ENCODE measurements at places on chromosomes 1 and 21. TPM values are rescaled to one million over a fixed set of nuclear protein-coding genes. Genes with fewer than 3 reads are reported as not detected.

DNA sequence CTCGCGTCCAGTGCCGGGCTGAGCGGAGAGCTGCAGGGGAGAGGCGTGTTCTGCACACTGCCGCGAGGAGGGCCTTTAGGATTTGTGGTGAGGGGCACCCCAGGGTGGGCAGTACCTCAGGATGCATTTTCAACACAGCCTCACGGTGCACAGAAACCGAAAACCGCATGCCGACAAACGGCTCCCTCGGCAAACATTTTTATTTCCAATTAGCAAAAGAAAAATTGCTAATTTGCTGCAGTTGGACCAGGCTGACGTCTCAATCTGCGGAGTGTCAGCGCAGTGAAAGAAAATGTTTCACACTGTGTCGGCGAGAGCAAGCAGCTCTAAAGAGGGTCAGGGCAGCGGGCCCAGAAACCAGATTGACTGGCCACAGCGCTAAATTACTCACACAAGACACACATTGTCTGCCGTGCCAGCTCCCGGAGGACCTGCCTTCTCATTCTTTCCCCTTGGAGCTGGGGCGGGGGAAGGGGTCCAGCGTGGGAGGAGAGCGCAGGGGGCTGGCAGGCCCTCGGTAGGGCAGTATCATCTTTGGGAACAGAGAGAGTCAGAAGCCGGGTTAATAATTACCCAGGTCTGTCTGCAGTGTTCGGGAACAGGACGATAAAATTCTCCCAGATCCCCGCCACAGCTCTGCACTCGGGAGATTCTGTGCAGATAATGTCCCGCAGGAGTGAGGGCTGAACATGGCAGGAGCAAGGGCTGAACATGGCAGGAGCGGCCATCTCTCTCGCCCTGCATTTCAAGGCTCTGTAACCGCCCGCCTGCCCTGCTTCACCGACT is 150.2 kb downstream of the PRDM16 start:
- no peak for DNase-seq

DNA sequence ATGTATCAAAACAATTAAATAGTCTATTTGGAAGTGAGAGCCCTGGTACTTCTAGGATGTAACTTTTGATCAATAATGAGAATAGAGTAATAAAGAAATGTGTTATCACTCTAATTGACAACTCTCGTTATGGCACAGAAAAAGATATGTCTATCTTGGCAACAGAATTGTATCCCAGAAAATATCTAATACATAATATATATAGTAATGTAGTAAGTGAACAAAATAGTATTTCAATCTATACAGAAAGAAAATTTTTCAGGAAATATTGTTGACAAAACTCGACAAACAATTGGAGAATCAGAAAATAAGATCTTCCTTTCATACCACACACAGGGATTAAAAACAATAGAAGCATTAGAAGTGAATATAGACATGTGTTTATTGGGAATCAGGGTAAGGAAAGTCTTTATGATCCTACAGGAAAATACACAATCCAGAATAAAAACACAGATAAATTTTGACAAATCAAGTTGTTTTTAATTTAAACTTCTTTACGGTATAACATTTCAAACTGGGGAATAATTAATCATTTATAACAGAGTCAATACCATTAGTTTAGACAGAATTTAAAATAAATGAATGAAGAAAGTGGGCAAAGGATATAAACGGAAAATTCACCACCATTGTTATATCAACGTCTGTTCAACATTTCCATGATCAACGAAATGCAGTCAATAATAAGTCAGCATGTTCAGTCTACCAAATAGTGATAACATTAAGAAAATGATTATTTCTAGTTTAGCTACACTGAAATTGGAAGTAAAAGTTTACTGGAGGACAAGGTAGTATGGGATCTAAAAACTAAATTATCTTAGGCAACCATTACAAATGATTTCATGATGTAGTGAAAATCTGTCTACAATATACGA is 1526.5 kb upstream of the TPTE start:
- DNase-seq = no peak

- no peak for DNase-seq
Observed at GRCh38 chr1:39204441-39205081, at the start of gene MACF1. MACF1 (plus strand) TSS chr1:39204695; CDS start chr1:39205023, 328 bp downstream.

GRCh38 chr1:220221269-220221668 is 51.0 kb downstream of the RAB3GAP2 start:
- DNase-seq = no peak

DNA sequence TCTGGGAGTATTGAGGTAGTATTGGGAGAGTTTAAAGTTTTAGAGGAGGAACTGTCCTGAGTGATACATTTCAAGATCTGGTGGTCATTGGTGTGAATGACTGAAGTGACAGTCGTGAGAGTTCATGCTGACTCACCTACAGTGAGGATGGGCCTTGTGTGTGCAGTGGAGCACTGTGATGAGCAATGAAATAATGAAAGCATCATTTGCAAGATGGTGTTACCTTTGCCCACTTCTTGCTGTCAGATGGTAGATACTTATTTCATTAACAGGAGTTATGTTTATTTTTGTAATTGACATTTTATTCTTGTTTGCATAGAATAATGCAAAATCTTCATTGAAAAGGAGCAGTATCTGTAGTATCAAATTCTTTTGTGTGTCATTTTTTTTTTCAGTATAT is 29.0 kb downstream of the POU2F1 start:
- no peak for DNase-seq

DNA sequence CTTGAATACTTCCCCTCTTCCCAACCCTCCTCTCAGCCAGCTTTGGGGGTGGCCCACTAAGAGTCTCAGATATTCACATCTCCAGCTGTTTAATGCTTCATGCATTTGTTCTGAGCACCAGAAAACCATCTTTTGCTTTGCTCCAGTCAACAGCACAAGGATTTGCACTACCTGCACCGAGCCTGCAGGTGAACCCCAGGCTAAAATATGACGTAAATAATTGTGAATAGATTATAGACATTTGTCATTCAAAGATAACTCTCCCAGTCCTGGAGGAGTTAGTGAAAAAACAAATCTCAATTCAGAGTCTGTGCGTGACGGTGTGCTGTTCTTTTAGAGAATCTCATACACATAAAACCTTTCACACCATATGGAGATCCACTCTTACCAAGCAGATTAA is 7.4 kb downstream of the CD247 start:
- no peak for DNase-seq

GRCh38 chr1:206955476-206956451 is 9.5 kb upstream of the PIGR start:
- no peak for DNase-seq

DNA sequence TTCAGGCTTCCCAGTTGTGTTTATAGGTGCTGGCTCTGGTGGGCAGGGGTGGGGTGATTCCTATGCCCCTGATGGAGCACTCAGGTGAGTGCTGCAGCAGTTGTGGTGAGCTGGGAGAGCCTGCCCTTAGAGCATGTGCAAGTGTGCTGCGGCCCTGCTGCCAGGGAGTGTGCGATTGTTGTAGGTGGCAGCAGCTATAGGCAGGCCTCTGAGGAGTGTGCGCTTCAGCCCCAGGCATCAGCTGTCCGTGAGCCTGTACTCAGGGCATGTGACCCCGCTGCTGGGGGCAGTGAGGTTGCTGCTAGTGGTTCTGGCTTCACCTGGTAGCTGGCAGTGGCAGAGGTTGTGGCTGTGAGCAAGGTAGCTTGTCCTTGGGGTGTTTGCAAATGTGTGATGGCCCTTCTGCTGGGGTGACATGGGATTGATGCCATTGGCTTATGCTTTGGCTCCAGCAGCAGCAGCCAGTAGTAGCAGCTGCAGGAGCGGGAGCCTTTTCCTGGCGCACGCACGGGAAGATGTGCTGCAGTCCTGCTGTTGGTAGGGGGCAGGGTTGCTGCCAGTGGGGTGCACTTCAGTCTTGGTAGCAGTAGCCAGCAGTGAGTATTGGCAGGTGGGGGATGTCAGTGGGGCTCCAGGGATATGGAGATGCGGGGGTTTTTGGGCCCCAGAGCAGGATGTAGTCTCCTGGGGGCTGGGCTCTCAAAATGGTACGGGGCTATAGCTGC is 37.7 kb downstream of the SYCP1 start:
- DNase-seq = no peak

- DNase-seq = no peak
Observed at GRCh38 chr1:84635429-84635828, 54.8 kb downstream of the SSX2IP start.

- DNase-seq = no peak
Observed at GRCh38 chr1:51325391-51325790, 5.0 kb downstream of the TTC39A start.

RAB25 gene
- total RNA-seq = 93.8 TPM

ATP6V1G3 gene
- not detected for total RNA-seq

RGS1 gene
- 0.26 TPM for total RNA-seq

FH gene
- total RNA-seq = 59.7 TPM

SPRR2G gene
- total RNA-seq = not detected

RORC gene
- total RNA-seq = 0.09 TPM

KIRREL1 gene
- total RNA-seq = 46.3 TPM

C1orf141 gene
- total RNA-seq = not detected

IGSF3 gene
- total RNA-seq = 41.5 TPM

Measured in progenitor cell of endocrine pancreas (in vitro differentiated cells).